ENCODE measurements at places on chromosomes 2 and 18.

GRCh38 chr2:1375794-1376193, 37.5 kb upstream of the TPO start:
- DNase-seq = no peak

GRCh38 chr2:139218181-139218580, 438.0 kb upstream of the NXPH2 start:
- DNase-seq = no peak

GRCh38 chr2:218482651-218483050, 63.7 kb downstream of the VIL1 start:
- DNase-seq = peak; percentile 20

- DNase-seq = peak; percentile 22
Observed at GRCh38 chr2:112001136-112001715, 53.8 kb upstream of the TMEM87B start.

DNA sequence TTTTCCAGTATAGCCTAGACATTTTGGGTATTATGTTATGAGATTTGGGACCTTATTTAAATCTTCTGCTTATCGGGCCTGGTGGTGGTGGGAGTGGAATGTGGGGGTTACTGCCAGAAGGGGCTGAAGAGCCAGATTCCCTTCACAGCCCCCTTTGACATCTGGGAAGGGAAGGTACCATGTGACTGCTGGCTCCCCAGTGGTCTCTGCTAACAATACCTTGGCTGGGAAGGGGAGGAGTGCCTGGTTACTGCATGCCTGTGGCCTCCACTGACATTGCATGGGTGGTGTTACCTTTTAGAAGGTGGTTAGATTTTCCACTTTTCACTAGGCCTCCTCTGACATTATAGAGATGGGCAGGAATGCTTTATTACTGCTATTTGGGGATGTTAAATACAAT, 8.0 kb downstream of the ATP9B start:
- no peak for DNase-seq

DNA sequence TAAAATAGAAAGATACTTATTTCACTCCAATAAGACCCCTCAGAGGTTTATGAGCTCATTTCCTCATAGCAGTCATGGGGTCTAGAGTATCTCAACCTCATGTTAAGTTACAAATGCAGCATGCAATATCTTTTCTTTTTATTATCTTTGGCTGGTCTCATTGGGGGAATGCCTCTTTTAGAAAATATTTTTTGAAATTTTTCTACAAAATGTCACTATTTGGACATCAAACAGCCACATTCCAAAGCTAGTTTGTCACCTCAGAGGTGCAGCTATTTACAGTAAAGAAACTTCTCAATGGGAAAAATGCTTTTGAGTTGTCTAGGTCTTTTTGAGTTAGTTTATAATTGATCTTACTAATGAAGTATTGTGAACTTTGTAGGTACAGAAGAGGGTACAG, 370.7 kb upstream of the LRATD1 start:
- peak; percentile 5 for DNase-seq

- DNase-seq = no peak
Observed at GRCh38 chr2:64251497-64252250, 107.5 kb upstream of the PELI1 start.

DNA sequence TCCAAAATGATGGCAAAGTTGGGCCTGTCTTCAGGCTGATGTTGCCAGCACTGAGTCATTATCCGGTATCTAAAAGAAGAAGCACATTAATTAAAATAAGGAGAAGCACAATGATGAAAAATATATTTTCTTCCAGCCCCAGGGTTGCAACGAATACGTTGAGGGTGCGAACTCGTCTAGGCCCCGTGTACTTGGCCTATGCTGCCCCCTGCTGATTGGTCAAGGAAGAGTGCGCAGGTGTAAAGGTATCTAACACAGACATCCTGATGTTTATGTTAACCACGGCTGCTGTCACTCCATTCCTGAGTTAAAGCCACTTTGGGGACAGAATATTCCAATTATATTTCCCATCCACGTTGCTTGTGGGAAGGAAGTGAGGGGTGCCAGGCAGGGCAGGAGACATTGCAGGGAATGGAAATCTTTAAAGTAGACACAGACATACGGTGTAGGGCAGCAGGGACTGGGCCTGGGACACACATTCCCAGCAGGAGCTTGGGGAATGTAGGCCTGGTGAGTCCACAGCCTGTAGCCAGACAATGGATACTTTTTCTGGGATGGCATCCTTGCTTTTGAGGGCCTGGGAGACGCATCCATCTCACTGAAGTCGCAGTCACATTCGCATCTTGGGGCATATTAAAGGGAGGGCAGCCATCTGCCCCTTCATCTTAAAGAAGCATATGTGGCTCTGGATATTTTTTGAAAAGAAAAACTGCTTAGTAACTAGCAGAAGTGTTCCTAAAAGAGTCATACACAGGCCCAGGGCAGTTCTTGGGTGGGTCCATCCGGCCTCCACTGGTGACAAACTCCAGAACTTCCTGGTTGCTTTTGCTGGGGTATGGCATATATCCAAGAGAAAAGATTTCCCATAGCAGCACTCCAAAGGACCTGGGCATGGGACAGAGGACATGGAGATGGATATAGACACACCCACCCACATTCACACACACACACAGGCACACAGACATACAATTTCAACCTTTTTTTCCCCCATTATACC, 81.9 kb downstream of the CLIP4 start:
- DNase-seq = peak; percentile 49

DNA sequence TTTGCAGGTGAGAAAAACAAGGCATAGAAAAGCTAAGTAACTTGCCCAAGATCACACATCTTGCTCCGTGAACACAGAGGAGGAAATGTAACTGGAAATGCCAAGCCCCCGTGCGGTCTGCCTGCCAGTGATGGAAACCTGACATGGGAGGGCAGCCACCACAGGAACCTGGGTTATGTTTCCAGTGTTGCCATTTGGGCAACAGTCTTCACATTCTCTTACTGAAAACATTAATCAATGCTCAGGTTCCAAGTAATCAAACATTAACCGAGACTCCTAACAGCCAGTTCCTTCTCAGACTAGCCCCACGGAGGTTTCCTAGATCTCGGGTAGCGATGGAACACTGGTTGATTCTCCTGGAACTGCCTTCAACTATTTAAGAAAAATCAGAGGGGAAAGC, 2.5 kb downstream of the TGFA start:
- DNase-seq = no peak

DNA sequence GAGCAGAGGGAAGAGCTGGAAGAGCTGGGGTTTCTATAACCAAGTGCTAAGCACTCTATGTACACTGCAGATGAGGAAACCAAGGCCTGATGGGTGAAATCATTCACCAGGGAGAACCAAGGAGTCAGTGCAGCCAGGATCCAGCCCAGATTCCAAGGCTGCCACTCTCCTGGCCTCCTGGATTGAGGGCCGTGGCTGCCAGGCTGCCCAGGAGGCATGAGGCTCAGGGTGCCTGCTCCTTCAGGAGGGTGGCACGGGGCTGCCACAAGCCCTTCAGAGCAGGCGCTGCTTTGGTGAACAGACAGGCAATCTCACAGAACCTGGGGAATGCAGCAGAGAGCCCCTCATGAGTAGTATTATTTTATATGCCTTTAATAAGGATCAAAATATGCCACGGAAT, 293.7 kb upstream of the HDAC4 start:
- no peak for DNase-seq

DNA sequence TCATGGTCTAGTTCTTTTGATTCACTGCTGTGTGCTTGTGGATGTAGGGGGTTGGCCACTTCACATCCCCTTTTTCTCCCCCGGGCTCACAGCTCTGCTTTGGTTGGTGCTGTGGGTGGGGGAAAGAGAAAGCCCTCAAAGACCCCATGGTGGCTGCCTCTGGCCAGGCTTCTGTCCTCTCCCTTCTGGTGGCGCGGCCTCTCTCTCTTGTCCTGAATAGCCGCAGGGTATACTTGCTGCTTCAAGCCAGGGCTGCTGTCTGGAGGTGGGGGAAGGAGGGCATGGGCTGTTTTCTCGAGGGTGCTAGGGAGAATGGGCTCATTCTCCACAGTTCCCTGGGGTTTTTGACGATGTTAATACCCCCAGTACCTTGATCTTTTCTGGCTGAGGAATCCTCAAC, 53.9 kb downstream of the IL1R2 start:
- DNase-seq = no peak

DNA sequence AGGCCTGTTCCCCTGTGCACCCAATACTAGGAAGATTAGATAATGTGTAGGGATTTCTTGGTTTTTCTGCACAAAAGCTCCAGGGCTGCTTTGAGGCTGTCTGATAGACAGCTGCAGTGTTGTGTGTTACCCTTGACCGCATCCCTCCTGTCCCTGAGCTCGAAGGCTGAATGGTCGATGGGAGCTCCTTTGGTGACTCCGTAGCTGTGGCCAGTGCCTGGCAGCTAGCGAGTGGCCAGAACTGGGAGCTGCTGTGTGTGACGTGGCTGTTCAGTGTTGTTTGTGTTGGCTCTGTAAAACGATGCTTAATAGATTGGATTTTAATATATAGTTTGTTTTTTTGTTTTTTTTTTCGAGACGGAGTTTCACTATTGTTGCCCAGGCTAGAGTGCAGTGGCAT, 170.0 kb downstream of the AGAP1 start:
- no peak for DNase-seq

DNA sequence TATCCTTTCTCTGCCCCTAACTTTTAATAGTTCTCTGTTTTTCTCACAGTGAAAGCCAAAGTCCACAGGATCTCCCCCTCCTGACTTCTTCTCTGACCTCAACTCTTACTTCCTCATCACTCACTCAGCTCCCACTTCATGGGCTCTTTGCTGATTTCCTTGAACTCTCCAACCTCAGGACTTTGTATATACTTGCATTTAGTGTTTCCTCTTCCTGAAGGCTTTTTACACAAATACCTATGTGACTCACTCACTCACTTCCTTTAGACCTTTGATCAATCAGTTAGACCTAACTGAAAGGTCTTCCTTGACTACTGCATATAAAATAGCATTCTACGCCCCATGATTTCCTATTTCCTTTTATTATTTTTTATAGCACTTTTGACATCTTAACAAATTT, 233.1 kb upstream of the MEX3C start:
- no peak for DNase-seq

DNA sequence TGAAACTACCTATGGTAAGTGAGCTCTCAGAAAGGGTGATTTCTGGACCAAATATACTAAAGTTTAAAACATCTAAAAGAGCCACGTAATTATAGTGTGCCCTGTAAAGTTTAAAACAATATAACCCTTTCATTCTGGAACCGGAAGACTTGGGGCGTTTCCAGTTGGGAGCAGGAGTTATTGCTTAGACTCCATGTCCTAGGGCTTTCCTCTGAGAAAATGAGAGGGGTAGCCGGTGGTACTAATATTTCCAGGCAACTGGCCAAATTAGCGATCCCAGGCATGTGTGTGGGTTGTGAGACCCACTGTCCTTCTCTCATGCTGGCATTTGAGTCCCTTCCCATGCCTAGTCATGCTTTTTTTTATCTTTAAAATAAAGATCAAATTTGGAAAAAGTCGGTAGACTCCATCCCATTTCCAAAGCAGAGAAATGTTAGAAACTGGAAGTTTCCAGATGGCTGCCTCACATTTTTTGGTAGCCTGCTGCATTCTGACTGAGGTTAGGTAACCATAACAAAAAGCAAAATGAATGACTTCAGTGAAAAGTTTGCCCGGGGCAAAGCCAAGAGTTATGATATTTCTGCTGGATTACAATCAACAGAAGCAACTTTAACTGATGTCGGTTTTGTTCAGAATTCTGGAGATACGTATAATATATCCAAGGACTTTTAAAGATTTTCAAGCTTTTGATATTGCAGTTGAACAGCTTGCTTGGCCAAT, 227.4 kb downstream of the SS18 start:
- DNase-seq = no peak

GRCh38 chr18:42178376-42179080, 223.5 kb downstream of the PIK3C3 start:
- DNase-seq = peak; percentile 3

- peak; percentile 20 for DNase-seq
Observed at GRCh38 chr2:96374211-96374951, 38.8 kb downstream of the NCAPH start.

- no peak for DNase-seq
Observed at GRCh38 chr2:42788882-42789281, 3.5 kb downstream of the HAAO start.

DNA sequence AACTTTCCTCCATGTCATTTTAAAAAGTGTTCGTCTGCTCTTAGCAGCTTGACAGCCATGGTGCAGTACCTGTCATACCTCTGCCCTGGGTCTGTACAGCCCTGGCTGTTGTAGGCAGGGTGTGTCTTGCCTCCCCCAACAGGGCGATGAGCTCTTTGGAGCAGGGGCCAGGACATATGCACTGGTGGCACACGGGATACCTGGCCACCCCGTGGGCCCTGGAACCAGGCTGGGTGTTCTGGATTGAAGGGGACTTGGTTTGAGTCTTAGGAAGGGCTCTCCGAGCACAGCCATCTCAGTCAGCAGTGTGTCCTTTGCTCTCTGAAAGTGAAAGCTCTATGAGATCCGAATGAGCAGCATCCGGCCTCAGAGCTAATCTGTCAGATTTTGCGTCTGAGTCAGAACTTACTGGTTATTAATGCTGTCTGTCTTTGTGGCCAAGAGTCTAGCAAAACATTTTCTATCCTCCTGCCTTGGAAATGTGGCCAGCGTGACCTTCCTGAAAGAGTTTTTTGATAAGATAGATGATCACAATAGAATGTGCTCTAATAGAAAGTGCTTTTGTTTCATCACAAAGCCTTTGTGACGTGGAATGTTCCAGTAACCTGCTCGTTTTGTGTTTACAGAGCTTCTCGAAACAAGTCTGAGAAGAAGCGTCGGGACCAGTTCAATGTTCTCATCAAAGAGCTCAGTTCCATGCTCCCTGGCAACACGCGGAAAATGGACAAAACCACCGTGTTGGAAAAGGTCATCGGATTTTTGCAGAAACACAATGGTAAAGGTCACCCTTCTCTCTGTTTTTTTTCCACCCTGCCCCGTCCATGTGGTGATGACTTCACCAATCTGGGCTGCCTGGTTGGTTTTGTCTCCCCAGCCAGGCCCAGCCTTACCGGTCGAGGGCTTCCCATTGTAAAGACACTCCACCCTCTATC, 77.3 kb upstream of the RPL31 start:
- peak; percentile 85 for DNase-seq

GRCh38 chr18:54388203-54389142, 30.8 kb downstream of the C18orf54 start:
- DNase-seq = peak; percentile 90

- no peak for DNase-seq
Observed at GRCh38 chr18:4292696-4293095, 162.4 kb downstream of the DLGAP1 start.

GRCh38 chr2:60414495-60415138, 138.8 kb downstream of the BCL11A start:
- DNase-seq = peak; percentile 45

- DNase-seq = no peak
Observed at GRCh38 chr2:5666798-5667197, 25.4 kb upstream of the SOX11 start.

DNA sequence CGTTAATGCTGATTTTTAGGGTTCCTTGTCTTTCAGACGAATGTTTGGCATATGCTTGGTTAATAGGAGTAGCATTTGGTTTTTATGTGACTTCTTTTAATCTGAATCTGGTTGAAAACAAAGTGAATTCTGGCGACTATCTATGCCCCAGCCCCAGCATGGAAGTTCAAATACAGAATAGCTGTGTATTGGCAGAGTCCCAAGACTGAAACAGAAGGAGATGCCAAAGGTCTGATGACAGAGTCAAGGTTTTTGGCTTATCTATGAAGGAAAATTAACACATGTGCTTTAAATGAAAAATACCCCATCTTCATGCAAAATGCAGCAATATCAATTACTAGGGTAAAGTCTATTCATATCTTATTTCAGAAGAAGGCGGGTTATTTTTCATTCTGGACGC, 734.8 kb upstream of the NXPH2 start:
- no peak for DNase-seq

GRCh38 chr18:46939998-46940571, 22.7 kb downstream of the KATNAL2 start:
- DNase-seq = no peak

- no peak for DNase-seq
Observed at GRCh38 chr2:68241732-68242131, 10.6 kb downstream of the PPP3R1 start.

Measured in astrocyte of the spinal cord (primary cell).